Right ventricle myocardium inferior (tissue), 1 donor: ENCODE measurements at places on chromosomes 1 and 21. TPM values are rescaled to one million over a fixed set of nuclear protein-coding genes. Genes with fewer than 3 reads are reported as not detected.

Gene DCDC2B
- not detected for total RNA-seq

Gene CXADR
- 25.5 TPM for total RNA-seq

Gene KPNA6
- 70.3 TPM for total RNA-seq

Gene BARHL2
- not detected for total RNA-seq

Gene SELENBP1
- total RNA-seq: 129 TPM

Gene CLCA4
- not detected for total RNA-seq

Gene EVA1C
- 12.8 TPM for total RNA-seq

Gene AXDND1
- total RNA-seq: not detected

Gene PDC
- total RNA-seq: not detected

Gene ZNF670
- 1.0 TPM for total RNA-seq

Gene TRIM17
- total RNA-seq: 0.38 TPM

Gene OR2L13
- total RNA-seq: not detected

Gene PPIAL4G
- total RNA-seq: not detected

Gene TNFRSF1B
- total RNA-seq: 19.0 TPM

Gene CD84
- 3.4 TPM for total RNA-seq

Gene CLCNKB
- total RNA-seq: 2.2 TPM

Gene NR1I3
- not detected for total RNA-seq

Gene IRF6
- 29.7 TPM for total RNA-seq

Gene FOXE3
- not detected for total RNA-seq

Gene CLCC1
- 27.6 TPM for total RNA-seq

Gene OR2G6
- not detected for total RNA-seq

Gene PTPN7
- total RNA-seq: 0.51 TPM

Gene LEFTY1
- not detected for total RNA-seq

Gene OR2T2
- not detected for total RNA-seq

Gene SYNC
- total RNA-seq: 24.7 TPM

Gene LCA5L
- total RNA-seq: 0.46 TPM

Gene DCST2
- 0.35 TPM for total RNA-seq

Gene CYP4A11
- not detected for total RNA-seq

Gene NBPF10
- 0.62 TPM for total RNA-seq

Gene DESI2
- 21.2 TPM for total RNA-seq

Gene PLD5
- total RNA-seq: not detected

Gene TBX15
- 0.43 TPM for total RNA-seq

Gene ECM1
- total RNA-seq: 24.1 TPM

Gene FNDC10
- total RNA-seq: 3.0 TPM

Gene PDZK1IP1
- not detected for total RNA-seq

Gene TMPRSS3
- not detected for total RNA-seq

Gene MMEL1
- total RNA-seq: 0.35 TPM

Gene PARS2
- 4.2 TPM for total RNA-seq
